ENCODE measurements at places on chromosomes 2 and 18.

DNA sequence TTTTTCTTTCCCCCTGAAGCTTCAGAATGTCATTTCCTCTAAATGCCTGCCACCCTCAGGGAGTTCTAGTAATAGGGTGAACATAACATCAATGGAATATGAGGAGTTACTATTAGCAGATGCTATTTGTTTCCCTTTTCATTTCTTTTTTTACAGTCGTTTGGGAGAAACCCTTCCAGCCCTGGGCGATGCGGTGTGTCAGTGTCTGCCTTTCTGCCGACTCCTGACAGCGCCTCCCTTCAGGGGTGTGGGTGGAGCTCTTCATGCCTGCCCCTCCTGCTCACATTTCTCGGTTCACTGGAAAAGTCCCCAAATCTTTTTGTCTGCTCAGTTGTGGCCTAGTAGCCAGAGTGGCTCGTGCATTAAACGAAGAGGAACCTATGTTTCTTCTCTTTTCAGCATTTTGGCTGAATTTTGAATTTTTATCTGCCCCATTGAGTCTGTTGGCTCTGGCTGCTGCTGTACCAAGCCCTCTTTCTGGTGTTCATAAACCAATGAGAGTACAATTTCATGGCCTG, 72.3 kb downstream of the FMNL2 start:
- DNase-seq: peak; percentile 68

DNA sequence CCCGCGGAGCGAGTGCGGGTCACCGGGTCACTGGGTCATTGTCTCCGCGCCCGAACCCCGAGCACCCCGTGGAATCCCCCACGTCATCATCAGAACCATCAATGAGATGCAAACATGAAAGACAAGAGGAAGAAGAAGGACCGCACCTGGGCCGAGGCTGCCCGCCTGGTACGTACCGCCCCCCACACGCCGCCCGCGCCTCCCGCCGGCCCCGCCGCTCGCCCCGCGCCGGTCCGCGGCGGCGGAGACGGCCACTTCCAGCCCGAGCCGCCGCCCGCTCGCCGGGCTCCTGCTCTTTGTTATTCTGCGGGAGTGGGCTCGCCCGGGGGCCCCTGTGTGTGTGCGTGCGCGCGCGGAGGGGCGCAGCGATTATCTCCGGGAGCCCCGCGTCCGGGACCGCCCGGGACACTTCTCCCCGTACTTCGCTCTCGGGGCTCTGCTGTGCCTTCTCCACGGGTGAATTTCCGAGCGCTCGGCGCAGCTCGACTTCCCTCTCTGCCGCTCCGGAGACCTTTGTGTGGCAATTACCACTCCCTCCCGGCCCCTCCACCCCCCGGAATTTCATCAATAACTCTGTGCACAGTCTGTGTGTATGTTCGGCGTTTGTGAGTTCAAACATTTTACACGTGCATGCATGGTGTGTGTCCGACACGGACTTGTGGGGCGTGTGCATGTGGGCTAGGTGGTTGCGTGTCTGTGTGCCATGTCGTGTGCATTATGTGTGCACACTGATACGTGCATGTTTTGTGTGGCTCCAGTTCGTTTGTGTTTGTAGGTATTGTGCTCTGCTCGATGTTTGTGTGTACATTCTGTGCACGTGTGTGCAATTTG, 714 bp downstream of the ASXL3 start:
- no peak for DNase-seq

DNA sequence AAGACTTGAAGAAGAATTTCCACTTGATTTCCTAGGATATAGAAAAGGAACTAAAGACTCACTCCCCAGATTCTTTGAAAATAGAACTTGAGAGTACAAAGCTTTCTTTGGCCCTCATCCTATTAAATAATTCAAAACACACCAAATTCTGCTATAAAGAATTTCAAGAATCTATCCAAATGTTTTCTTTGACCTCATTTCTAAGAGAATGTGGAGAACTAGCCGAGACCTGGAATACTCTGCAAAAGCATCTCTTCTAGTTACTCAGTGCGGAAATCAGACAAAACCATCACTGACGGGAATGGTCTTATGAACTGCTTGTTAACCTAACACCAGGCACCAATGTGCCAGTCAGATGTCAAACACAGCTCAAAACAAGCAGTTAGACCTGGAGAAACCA, 44.2 kb upstream of the ARL5A start:
- DNase-seq: no peak

GRCh38 chr2:207319316-207319715, 153.6 kb upstream of the KLF7 start:
- no peak for DNase-seq

DNA sequence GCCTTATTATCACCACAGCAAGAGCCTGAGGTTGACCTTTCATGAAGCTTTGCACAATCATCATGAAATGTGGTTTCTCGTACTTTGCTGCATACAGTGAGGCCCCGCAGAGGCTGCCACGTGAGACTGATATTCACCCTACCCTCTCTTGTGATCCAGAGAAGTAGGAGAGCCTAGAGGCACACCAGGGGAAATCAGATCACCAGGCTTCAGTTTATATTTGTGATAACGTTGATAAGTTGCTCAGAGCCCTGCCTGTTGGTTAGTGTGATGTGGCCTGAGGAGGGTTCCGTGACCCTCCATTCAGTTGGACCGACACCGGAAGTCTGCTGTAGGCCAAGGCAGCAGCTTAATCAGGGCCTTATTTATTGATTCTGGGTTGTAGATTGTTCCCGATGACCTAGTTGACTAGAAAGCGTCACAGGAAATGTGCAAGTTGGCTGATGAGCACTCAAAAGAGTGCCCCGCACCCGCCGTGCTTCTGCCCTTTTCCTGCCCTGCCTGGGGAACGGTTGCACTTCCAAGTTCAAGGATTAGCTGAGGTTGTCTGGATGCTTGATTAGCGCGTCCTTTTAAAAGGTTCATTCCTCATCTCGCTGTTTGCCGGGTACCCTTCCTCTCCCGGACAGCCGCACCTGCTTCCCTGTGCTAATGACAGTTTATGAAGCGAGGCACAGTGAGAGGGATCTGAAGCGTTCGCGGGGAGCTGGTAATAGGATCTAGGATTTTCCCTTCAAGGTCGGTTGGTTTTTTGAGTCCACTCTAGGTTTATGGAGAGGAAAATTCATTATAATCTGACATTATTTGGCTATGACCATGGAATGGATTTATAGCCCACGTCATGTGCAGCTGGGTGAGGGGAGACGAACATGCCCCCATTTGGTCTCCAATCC, 146.4 kb downstream of the SH3RF3 start:
- no peak for DNase-seq

GRCh38 chr18:55464581-55464980, 123.4 kb downstream of the TCF4 start:
- no peak for DNase-seq

DNA sequence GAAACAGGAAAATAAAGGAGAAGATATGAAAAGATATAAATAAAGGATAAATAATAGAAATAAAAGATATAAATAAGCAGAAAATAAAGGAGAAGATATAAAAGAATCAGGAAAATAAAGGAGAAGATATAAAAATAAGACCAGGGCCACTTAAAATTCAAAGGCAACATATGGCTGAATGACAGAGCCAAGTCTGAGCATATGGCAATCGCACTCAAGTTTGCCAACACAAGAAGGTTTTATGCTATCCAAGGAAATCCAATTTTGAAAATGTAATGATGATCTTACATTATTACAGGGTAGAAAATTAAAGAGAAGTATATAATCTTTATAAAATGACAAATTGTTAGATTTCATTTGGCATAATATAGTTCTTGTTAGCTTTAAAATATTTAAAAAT, 33.6 kb downstream of the USP40 start:
- DNase-seq: peak; percentile 71

- DNase-seq: no peak
These were observed 31.3 kb downstream of the CYP27C1 start for GRCh38 chr2:127188797-127189196.

- DNase-seq: peak; percentile 48
These were observed 25.7 kb downstream of the SRBD1 start for GRCh38 chr2:45585267-45585861.
